Right hindlimb (tissue), 1 donor: ENCODE measurements at places on chromosomes 1 and 21.
A peak's percentile ranks its signal among the peaks of the same experiment; 100 is the strongest.

DNA sequence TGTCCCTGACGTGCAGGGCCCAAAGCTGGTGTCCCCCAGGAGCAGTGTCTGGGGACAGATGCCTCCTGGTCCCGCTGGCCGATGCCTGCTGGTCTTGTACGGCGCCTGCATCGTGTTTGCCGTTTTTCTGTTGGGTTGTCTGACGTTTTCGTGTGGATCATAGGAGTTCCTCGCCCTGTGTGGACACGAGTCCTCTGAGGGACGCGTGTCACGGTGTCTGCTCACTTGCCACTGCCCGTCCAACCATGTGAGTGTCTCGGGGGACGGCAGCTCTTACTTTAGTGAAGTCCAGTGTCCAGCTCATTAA is 7.4 kb downstream of the MIB2 start:
- peak; percentile 24 for DNase-seq

DNA sequence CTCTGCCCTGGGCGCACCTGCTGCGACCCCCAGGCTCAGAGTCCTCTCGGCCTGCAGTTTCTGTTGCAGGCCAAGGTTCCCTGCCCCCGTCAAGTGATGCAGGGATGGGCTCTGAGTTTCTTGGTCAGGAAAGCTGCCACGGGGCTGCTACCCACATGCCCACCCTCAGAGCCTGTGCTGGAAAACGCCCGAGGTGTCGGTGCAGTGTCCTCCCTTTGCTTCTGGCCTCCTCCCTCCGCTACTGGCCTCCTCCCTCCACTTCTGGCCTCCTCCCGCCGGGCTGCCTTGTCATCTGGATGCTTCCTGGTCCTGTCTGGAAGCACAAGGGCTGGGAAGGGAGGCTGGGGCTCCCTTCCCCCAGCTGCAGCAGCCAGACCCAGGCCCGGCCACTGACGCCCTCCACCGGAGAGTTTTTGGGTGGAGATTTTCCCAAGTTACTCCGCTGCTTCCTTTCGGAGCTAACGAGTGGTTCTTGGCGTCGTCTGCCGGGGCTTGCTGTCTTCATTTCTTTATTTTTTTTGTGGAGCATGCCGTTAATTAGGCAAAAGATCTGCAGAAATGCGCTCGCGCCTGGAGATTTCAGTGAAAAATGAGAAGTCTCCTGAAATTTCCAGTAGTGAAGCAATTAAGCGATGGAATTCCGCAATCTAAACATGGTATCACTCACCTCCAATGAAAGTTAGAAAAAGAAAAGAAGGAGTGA is 17.4 kb downstream of the PRDM16 start:
- no peak for DNase-seq

DNA sequence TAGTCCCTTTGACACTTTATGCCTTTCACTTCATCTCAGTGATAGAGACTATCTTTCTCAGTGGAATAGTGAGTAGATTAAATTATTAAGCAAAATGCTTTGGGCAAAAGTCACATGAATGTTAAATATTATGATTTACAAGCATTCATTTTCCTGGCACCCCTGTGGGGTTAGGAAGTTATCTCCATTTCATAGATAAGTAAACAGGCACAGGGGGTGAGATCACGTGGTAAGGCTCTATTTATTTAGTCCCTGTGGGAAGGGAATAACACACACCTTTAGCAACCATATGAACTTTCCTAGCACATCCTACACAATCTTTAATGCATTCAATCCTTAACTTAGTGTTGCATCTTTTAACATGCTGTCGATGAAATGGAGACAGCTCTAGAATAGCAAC is 12.3 kb downstream of the PSMB2 start:
- DNase-seq: no peak

DNA sequence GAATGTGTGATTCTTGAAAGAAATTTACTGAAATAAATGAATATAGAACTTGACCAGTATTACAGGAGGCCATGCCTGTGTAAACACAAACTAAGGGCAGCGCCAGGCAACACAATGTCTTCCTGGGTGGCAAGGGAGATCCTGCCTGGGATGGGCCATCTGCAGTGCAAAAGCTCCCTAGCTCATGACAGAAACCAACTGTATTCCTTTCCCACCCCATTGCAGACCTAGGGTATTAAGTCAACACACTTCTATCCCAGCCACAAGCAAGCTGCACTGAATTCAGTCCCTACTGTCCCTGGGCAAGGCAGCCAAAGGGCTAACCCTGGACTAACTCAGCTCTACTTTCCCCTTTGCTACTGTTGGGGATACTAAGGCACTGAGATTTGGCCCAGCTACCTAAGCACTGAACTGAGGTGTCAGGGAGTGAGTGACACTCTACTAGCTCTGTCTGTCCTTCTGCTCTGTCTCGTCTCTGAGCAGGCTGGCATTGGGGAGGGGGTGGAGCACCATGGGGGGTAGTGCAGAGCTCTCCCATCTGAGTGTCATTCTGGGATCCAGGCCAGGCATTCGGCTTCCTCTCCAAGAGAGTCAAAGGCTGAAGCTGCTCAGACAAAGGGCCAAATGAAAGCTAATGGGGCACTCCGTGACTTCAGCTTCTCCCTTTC is 2.5 kb downstream of the INKA2 start:
- DNase-seq: peak; percentile 67

DNA sequence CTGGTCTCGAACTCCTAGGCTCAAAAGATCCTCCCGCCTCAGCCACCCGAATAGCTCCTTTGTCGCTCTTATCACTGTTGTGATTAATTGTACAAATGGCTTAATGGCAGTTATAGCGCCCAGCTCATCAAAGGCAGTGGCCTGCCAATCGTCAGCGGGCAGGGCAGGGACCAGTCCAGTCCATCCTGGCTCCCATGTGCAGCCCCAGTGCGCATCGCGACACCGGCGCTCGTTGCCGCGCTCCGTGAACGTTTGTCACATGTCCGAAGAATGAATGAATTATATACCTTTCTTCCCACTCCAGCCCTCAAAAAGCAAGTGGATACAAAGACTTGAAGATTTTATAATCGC is 18.4 kb downstream of the MTX1 start:
- no peak for DNase-seq

DNA sequence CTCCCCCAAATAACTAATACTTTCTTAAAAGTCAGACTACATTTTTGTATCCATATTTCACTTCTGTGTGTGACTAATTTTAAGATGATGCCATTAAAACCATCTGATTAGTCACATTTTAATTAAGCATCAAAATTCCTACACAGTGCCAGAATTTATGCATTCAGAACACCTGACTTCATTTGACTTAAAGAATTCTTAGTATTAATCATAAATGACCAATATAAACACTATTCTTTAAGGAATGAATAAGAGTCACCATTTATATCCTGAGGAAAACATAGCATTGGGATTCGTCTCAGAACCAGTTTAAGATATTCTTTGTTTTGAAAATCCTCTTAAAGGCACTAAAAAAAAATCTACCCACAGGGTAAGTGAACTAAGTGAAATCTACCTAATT is 37.0 kb downstream of the TM2D1 start:
- no peak for DNase-seq

GRCh38 chr1:26690157-26690556 is 5.7 kb upstream of the ARID1A start:
- no peak for DNase-seq

- DNase-seq: peak; percentile 27
Observed at GRCh38 chr1:160830321-160831153, 32.1 kb downstream of the CD244 start.

DNA sequence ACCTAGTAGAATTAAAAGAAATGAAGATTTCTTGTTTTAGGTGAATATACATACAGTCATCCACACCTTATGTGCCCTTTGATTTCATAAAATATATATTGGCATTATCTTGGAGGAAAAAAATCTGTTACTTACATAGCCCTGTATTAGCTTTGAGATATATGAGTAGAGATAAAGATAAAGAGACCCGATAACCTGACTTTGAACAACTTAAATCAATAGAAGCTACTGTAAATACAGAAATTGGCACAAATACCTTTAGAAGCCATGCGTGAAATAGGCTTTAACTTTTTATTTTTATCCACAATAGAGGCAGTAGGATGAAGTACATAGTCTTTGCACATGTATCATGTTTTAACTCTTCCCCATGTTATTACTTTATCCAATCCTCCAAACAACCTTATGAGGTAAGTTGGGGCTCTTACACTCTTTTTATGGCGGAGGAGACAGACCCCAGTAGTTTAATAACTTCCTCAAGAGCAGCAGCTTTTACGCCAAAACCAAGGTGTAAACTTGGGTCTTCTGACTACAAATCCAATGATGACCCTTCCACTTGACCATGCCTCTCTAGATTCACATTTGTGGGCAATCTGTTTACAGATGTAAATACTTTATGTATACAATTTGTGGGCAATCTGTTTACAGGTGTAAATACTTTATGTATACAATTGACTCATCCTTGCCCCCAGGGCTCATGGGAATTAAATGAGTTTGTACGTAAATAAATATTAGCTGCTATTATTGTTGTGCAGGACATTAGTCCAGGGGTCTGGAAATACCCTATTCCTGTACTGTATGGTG is 2.1 kb downstream of the CD55 start:
- DNase-seq: no peak

GRCh38 chr1:244758708-244759107 is 76.8 kb upstream of the COX20 start:
- DNase-seq: no peak

- DNase-seq: no peak
Observed at GRCh38 chr1:43919906-43920305, 13.7 kb upstream of the ARTN start.

DNA sequence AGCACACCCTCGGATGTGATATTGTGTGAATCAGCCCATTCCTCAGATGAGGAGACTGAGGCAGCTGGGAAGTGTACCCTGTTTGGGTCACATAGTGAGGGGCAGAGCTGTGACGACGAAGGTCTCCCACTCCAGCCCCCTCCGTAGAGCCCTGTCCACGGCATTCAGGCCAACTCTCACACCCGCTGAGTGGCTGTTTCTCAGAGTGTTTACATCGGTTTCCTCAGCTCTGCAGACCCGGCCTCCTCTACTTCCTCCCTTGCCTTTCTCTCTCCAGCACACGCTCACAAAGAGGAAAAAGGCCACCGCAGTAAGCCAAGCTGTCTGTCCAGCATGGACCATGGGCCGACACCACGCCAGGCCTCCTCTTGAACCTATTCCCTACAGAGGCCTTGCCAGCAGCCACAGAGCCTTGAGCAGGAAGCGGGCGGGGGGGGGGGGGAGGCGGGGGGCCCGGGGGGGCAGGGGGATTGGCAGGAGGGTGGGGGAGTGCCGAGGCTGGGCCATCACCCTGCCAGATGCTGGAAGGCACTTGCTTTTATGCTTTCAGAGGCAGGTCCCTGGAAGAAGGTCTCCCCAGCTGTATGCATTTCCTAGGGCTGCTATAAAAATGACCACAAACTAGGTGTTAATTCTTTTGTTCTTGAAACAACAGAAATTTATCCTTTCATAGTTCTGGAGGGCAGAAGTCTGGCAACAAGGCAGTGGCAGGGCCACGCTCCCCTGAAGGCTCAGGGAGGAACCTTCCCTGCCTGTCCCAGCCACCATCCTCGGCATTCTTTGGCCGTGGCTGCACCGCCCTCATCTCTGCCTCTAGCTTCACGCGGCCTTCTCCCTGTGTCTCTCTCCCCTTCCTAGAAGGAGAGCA is 178.4 kb downstream of the PSMG1 start:
- peak; percentile 82 for DNase-seq

DNA sequence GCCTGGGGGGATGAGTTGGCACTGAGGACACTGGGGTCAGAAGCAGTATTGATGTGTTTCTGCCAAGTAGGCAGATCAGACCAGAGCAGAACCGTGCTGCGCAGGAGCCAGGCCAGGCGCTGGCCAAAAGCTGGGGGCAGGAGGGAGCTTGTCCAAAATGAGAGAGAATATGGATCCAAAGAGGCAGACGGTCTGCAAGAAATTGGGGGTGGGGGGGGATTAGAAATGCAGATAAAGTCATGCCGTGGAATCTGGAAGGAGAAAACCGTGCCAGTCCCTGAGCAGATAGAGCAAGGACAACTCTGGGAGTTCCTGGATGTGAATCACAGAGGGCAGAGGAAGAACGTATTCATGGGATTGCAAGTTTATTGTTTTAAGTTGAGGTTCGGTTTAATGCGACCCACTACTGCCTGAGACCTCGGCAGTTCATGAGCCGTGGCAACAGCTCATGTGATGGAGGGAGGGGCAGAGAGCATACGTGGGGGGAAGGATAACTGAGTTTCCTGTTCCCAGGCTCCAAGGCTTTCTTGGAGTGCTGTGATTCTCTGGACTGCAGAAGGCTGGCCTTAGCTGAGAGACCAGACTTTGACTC is 224.0 kb downstream of the FGGY start:
- peak; percentile 44 for DNase-seq

- peak; percentile 28 for DNase-seq
Observed at GRCh38 chr1:69569576-69570328, 2.0 kb downstream of the LRRC7 start.

DNA sequence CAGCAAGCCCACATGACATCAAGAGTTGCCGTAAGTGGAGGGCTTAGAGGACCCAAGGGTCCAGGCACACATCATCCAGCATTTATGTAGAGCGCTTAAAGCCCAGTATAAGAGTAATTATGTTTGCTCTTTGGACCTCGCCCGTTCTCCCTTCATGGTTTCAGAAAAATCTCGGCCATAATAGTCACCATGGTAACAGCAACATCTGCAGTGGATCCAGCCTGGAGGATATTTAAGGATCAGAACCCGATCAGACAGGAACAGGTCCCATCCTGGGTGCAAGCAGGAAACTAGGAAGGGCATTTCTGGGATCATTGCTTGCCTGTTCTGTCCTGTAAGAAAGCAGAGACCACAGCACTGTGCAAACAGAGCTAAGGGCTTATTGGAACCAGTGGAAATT is 89.9 kb upstream of the KAZN start:
- DNase-seq: no peak

DNA sequence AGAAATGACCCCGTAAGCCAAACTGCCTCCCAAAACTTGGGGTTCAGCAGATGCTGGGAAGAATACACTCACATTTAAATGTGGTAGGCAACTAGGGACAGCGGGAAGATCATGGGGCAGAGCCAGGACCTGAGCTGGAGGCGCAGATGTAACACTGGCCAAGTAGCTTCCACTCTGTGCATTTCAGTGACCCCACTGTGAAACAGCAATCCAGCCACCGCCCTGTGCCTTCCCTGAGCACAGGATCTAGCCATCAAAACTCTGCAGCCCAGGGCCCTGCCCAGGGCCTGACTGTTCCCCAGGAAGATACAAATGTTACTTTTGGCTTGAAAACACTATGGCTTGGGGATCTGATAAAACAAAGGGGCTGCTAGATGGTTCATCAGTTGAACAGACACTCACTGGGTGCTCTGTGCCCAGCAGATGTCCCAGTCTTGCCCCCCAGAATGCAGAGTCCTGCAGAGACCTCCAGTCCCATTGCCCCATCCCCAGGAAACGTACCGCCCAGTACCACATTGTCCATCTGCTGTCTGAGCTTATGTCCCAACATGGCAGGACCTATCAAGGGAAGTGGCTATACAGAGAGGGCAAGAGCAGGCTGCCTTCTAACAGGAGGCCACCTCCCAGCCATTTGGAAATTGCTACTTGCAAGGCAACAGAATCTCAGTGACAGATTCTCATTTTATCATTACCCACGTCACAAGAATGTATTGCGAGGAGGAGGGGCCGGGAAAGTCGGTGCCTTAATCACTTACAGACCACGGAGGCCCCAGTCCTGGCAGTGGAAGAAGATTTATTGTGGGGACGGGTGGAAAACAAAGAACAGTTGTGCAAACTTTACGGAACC is 124.0 kb downstream of the DMRTB1 start:
- DNase-seq: peak; percentile 61
